Right lobe of liver (tissue), 6 donors: ENCODE measurements at places on chromosomes 16 and 17.
A peak's percentile ranks its signal among the peaks of the same experiment; 100 is the strongest.

- H3K27ac ChIP-seq, result no peak overlapping the region
- no peaks in the 10 kb centered on the region for H3K27me3 ChIP-seq
- H3K4me1 ChIP-seq, result no peaks in the 10 kb centered on the region
- H3K4me3 ChIP-seq, result no peak overlapping the region
- H3K36me3 ChIP-seq, result no peaks in the 10 kb centered on the region
Measured at GRCh38 chr17:11803231-11803969, 193.9 kb downstream of the ZNF18 start.

GRCh38 chr16:10895053-10895946, 18.3 kb downstream of the CIITA start:
- H3K4me1 ChIP-seq, result no peaks in the 10 kb centered on the region
- no peak overlapping the region for H3K4me3 ChIP-seq
- H3K27me3 ChIP-seq, result no peaks in the 10 kb centered on the region
- no peaks in the 10 kb centered on the region for H3K36me3 ChIP-seq

- peak; percentile 100 for DNase-seq
- H3K36me3 ChIP-seq, result no peaks in the 10 kb centered on the region
- H3K4me1 ChIP-seq, result no peaks in the 10 kb centered on the region
- peak overlapping the region; percentile 71 for H3K27ac ChIP-seq
Measured at GRCh38 chr17:3004150-3004801, 59.1 kb downstream of the OR1D5 start.

GRCh38 chr16:65658349-65658748, 536.5 kb upstream of the CDH11 start:
- no peak for DNase-seq
- H3K4me1 ChIP-seq, result no peaks in the 10 kb centered on the region
- H3K27me3 ChIP-seq, result no peaks in the 10 kb centered on the region
- H3K36me3 ChIP-seq, result no peaks in the 10 kb centered on the region
- H3K4me3 ChIP-seq, result no peak overlapping the region

DNA sequence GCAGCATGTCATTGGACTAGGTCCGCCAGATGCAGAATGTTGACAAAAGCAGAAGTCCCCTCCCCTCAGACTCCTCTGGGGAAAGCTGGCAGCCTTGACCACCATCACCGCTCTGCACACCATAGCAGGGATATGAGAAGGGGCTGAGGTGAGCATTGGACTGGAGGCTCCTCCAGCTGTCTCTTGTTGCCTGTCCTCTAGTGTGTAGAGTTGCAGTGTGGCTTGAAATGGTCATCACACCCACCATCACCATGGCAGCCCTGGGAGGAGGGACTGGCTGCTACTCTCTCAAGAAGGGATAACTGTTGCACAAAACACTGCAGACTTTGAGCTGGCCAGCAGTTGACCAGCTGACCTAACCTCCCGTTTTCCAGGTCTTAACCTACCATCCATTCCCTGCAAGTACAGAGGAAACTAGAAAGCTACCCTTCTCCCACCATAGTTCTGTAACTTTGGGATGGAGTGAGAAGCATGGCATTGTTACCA, 38.3 kb downstream of the HLF start:
- H3K36me3 ChIP-seq, result no peaks in the 10 kb centered on the region
- peak overlapping the region; percentile 86 for H3K27ac ChIP-seq
- no peaks in the 10 kb centered on the region for H3K27me3 ChIP-seq

DNA sequence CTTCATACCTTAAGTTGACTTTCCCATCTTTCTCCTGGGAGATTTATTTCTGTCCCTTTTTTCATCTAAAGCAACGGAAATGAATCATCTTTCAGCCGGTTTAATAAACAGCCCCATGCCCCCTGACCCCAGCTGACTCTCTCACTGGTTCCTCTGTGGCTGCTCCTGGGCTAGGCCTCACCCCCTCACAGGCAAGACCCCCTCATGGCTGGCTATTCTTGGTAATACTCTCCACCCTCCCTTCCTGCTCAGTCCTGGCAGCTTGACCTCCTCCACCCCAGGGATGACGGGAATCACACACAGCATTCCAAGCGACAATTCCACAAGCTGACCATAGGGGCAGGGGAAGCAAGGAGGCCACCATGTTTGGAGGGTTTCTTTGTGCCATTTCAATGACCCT, 1.5 kb upstream of the ADAP2 start:
- no peaks in the 10 kb centered on the region for H3K27me3 ChIP-seq
- H3K36me3 ChIP-seq, result no peaks in the 10 kb centered on the region
- no peak overlapping the region for H3K4me3 ChIP-seq
- H3K27ac ChIP-seq, result no peak overlapping the region

DNA sequence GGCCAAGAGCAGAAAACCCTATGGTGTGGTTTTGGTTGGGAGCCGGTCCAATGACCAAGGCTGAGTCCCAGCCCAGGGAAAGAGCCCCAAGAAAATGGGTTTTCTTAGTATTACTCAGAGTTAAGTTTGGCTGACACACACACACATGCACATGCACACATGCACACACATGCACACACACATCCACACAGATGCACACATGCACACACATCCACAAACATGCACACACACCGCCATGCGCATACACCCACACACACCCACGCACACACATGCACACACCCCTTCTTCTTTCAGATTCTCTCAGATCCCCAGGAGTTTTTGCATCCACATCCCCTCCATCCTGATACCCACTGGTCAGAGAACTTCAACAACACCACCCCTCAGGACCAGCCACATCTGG, 9.1 kb downstream of the ABCC12 start:
- no peak for DNase-seq
- no peaks in the 10 kb centered on the region for H3K4me1 ChIP-seq
- no peaks in the 10 kb centered on the region for H3K27me3 ChIP-seq
- H3K36me3 ChIP-seq, result no peaks in the 10 kb centered on the region
- H3K27ac ChIP-seq, result no peak overlapping the region
- no peak overlapping the region for H3K4me3 ChIP-seq

DNA sequence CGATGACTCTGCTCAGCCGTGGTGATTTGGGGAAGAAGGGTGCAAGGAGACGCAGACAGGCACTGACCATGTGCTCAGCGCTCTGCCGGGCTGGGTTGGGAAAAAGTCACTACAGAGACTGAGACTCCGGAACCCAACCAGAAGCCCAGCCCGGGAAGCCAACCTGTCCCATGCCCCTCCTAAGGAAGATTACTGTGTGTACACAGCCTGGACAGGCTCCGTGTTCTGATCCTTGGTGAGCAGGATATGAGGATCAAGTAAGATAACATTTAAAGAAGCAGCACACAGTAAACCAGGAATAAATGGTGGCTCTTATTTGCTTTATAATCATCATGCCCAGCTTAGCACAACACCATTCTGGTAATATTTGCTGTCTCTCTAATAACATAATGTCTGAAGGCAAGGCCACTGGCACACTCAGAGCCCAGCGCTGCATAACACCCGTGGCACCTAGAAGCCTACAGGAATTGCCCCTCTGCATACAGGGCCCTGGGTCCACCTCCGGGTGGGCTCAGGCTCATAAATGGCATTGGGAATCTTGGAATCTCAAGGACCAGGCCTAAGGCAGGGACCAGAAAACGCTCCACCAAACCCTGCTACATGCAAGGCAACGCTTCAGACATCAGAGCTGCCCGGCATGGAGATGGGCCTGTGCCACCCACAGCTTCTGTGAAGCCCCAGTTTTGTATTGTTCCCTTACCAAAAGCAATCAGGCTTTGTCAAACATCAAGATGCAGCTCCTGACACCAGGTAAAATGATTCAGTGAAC, 113.5 kb downstream of the DYNLRB2 start:
- no peak overlapping the region for H3K4me3 ChIP-seq
- H3K27me3 ChIP-seq, result no peaks in the 10 kb centered on the region

DNA sequence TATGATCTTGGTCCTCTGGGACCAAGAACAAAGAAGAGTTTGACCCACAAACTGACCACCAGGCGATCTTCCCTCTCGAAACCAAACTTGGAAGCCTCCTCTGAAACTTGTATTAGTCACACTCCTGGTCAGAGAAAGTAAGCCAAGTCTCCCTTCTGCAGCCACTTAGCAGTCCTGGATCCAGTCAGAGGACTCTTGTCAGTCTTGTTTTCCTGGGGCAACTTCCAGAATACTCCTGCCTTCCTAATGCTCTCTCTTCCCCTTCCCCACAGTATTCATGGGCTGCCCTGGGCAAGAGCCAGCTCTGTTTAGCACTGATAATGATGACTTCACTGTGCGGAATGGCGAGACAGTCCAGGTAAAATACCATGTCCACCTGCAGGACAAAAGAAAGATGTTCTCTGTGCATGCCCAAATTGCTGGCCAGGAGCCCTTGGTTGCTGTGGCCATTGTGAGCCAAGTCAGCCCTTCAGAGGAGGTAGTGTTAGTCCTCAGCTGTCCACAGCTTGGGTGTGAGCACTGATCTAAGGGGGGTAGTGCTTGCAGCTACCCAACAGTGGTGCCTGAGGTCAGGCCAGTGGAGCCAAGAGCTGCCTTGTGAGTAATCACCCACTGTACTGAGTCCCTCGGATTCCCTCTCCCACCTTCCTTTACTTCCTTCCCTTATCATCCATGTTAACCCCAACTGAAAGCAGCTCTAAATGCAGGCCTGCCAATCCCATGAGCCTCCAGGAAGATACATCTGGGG, 31.2 kb downstream of the CDH3 start:
- no peak for DNase-seq
- no peaks in the 10 kb centered on the region for H3K36me3 ChIP-seq
- H3K27me3 ChIP-seq, result no peaks in the 10 kb centered on the region
- no peak overlapping the region for H3K4me3 ChIP-seq

- no peak for DNase-seq
- H3K36me3 ChIP-seq, result no peaks in the 10 kb centered on the region
- H3K27ac ChIP-seq, result no peak overlapping the region
Measured at GRCh38 chr17:34024806-34025551, 230.1 kb upstream of the CCL2 start.

- H3K36me3 ChIP-seq, result peaks cover 19% of the 10 kb centered on the region
- no peak overlapping the region for H3K27ac ChIP-seq
- no peaks in the 10 kb centered on the region for H3K4me1 ChIP-seq
- no peak for DNase-seq
- no peak overlapping the region for H3K4me3 ChIP-seq
- H3K27me3 ChIP-seq, result no peaks in the 10 kb centered on the region
Measured at GRCh38 chr17:66743511-66743910, 91.4 kb upstream of the CACNG5 start.

- H3K4me3 ChIP-seq, result no peak overlapping the region
- no peaks in the 10 kb centered on the region for H3K36me3 ChIP-seq
- H3K27me3 ChIP-seq, result no peaks in the 10 kb centered on the region
- H3K27ac ChIP-seq, result no peak overlapping the region
- no peaks in the 10 kb centered on the region for H3K4me1 ChIP-seq
Measured at GRCh38 chr16:87203060-87203656, 114.0 kb downstream of the C16orf95 start.

DNA sequence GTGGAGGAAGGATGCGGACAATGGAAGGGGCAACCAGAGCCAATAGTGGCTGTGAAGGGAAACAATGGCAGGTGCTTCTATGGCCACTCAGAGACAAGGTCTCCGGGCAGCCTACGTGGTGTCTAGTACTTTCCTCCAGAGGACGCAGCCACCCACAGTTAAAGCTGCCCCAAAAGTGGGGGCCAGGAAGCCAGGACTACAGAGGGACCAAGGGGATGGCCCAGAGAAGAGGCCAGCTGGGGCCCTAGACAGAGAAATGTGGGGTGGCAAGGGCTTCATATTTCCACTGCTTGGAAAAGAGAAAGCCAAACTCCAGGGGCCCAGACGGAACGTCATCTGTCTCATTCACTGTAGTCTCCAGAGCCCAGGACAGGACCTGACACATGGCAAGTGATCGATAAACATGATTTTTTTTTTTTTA, 837 bp upstream of the PER1 start:
- DNase-seq, result no peak
- H3K27me3 ChIP-seq, result no peaks in the 10 kb centered on the region
- peak overlapping the region; percentile 100 for H3K27ac ChIP-seq
- H3K4me3 ChIP-seq, result no peak overlapping the region

- DNase-seq, result no peak
- no peak overlapping the region for H3K4me3 ChIP-seq
- H3K27me3 ChIP-seq, result no peaks in the 10 kb centered on the region
- no peaks in the 10 kb centered on the region for H3K4me1 ChIP-seq
- no peak overlapping the region for H3K27ac ChIP-seq
- H3K36me3 ChIP-seq, result no peaks in the 10 kb centered on the region
Measured at GRCh38 chr16:52874042-52874441, 178.7 kb downstream of the CHD9NB start.

- DNase-seq, result peak; percentile 25
- no peaks in the 10 kb centered on the region for H3K4me1 ChIP-seq
- no peak overlapping the region for H3K4me3 ChIP-seq
- H3K27me3 ChIP-seq, result no peaks in the 10 kb centered on the region
- H3K36me3 ChIP-seq, result peaks cover 5% of the 10 kb centered on the region
Measured at GRCh38 chr17:17125136-17126084, 80.7 kb downstream of the PLD6 start.

DNA sequence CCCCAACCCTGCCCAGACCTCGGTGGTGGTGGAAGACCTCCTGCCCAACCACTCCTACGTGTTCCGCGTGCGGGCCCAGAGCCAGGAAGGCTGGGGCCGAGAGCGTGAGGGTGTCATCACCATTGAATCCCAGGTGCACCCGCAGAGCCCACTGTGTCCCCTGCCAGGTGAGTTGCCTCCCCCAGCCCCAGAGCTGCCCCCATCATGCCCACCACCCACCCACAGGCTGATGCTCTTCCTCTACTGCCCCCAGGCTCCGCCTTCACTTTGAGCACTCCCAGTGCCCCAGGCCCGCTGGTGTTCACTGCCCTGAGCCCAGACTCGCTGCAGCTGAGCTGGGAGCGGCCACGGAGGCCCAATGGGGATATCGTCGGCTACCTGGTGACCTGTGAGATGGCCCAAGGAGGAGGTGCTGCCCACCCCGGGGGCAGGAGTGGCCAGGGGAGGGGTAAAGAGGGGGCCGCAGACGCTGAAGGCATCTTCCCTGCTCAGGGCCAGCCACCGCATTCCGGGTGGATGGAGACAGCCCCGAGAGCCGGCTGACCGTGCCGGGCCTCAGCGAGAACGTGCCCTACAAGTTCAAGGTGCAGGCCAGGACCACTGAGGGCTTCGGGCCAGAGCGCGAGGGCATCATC, 8.4 kb downstream of the GALK1 start:
- peaks cover 10% of the 10 kb centered on the region for H3K4me1 ChIP-seq
- H3K4me3 ChIP-seq, result no peak overlapping the region
- H3K36me3 ChIP-seq, result no peaks in the 10 kb centered on the region
- no peak overlapping the region for H3K27ac ChIP-seq

- no peak overlapping the region for H3K27ac ChIP-seq
- H3K27me3 ChIP-seq, result no peaks in the 10 kb centered on the region
- no peak for DNase-seq
Measured at GRCh38 chr16:80974649-80975376, 31.9 kb downstream of the CMC2 start.

DNA sequence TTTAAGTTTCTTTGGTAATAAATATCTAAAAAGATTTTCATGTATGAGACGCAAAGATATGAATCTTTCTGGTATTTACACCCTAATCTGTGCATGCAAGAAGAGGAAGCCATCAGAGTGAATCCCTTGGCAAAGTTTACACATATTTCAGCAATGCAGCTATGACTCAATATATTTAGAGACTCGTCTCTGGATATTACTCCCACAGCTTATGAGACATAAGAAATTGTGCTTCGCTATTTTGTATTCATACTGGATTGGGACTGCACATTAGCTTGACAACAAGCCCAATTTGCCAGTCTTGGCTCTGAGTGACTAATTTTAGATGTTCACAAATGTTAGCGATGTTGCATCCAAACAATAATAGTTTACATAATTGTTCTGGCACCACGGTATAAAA, 532.0 kb downstream of the CDH11 start:
- no peak overlapping the region for H3K4me3 ChIP-seq
- no peaks in the 10 kb centered on the region for H3K27me3 ChIP-seq
- no peaks in the 10 kb centered on the region for H3K4me1 ChIP-seq
- no peak for DNase-seq
- H3K36me3 ChIP-seq, result no peaks in the 10 kb centered on the region
